ENCODE measurements at places on chromosomes 2 and 18.

DNA sequence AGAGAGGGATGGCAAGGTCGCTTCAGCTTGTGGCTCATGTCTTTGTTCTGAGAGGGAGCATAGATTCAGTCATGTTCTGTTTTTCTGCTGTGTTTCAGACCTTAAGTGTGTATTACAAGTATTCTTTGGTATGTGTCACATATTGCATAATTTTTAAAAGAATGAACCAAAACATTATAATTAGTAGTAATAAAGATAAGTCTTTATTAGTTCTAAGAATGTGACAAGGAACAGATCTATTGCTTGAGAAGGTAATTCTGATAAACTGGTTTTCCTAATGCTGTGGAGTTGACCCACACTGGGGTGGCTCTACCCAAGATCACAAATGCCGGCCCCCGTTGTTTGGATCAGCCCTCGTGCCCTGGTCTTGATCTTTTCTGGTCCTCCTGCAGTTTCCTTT lies 124.3 kb upstream of the FOSL2 start:
- no peak for DNase-seq

GRCh38 chr2:23806201-23806600 lies 120.7 kb downstream of the ATAD2B start:
- DNase-seq: no peak

- no peak for DNase-seq
These were observed 90.8 kb downstream of the RHOB start for GRCh38 chr2:20537423-20538307.

DNA sequence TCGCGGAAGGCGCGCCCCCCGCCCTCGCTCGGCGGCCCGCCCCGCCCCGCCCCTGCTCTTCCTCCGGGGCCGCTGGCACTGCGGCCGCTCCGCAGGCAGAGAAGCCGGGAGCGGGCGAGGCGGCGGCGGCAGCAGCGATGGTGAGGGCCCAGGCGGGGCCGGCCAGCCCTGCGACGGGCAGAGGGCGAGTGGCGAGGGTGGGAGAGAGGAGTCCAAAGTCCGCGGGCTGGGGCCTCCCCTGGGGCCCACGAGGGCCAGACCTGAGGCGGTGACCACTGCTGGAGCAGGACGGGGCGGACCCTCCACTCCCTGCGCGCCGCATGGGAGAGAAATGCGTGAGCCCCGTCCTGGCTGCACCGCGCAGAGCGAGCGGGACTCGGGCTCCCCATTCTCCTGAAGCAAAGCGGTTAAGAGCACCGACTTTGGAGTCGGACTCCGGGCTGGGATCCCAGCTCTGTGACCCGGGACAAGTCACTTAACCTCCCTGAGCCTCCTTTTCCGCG lies at the start of gene VAMP5:
TSS of gene VAMP5 (plus strand) at position 78 of the 503 bp plus-strand sequence. CDS start at position 138, 60 bp downstream.
- no peak for DNase-seq

Measured in central memory CD4-positive, alpha-beta T cell (primary cell).